T-helper 17 cell (primary cell): ENCODE measurements at places on chromosomes 2 and 18.

DNA sequence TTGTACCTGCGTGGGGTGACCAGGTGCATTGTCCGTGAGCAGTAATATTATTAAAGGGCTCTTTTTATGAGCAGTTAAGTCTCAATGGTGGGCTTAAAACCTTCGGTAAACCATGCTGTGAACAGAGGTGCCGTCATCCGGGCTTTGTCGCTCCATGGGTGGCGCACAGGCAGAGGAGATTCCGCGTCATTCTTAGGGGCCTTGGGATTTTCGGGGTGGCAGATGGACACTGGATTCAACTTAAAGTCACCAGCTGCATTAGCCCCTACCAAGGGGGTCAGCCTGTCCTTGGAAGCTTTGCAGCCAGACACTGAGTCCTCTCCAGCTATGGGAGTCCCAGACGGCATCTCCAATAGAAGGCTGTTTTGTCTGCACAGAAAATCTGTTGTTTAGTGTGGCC, 107.7 kb downstream of the NFATC1 start:
- no peak for DNase-seq

DNA sequence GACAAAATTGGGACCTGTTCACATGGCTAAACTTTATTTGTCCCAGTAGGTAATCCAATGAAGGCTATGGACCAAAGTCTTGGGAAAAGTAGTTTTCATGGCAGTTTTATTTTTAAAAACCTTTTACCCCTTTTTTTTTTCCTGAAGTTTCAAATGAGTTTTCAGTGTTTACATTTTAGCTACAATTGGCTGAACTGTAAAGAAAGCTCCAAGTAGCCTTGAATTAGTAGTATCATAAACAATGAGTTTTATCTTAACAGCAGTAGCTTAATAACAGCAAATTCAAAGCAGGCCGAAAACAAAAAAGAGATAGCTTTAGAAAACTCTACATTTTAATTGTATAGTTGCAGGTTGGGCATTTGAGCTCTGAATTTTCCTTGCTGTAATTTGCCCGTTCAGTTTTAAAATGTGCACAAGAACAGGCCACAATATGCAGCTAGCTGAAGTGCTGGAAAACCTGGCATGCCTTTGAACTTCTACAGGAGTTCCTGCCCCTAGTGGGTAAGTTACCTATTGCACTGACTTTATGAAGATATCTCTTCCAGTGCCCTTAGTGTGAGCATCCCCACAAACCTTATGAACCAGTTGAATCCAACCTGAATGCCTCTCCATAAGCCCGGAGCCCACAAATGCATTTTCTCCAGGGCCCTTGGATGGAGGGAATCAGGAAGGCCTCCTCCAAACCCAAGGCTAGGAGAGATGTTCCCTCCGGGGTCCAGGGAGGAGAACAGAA, 106.7 kb downstream of the XRCC5 start:
- no peak for DNase-seq

- no peak for DNase-seq
Observed at GRCh38 chr2:66432801-66433694, 1.9 kb upstream of the MEIS1 start.

- no peak for DNase-seq
Observed at GRCh38 chr2:173989884-173990215, 24.7 kb upstream of the SP3 start.

DNA sequence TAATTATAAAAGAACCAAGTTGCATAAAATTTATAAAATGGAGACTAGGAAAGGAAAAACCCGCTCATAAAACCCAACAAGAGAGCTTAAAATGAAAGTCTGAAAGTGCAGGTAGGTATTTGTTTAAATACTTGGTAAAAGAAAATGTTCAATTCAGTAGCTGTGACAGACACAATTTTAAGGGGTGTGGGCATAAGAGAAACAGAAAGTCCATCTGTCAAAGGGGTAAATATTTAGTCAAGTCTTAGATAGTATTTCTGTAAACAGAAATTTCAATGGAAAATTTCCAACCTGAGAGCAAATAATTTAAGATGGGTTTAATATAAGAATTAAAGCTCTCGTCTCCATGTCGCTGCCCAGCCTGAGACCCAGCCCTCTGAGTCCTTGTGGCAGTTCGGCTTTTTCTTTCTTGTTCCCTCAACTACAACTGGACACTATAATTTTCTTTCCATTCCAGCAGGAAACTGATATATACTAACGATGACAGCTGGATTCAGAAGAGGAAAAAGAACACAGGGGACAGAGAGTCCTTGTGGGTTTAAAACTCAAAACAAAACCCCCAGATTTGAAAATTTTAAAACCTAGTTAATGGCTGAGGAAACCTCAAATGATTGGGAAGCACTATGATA, 88.0 kb upstream of the ZFP36L2 start:
- DNase-seq: no peak

- no peak for DNase-seq
Observed at GRCh38 chr2:137828624-137829023, 135.6 kb upstream of the HNMT start.

GRCh38 chr2:111199840-111200239, 79.1 kb downstream of the BCL2L11 start:
- no peak for DNase-seq

- DNase-seq: no peak
Observed at GRCh38 chr18:47448956-47449355, 197.5 kb upstream of the SKOR2 start.

- no peak for DNase-seq
Observed at GRCh38 chr18:77199707-77200106, 49.9 kb upstream of the GALR1 start.

GRCh38 chr2:61775956-61776570, 77.8 kb downstream of the FAM161A start:
- no peak for DNase-seq

GRCh38 chr2:61420991-61421544, 49.8 kb downstream of the USP34 start:
- DNase-seq: no peak

DNA sequence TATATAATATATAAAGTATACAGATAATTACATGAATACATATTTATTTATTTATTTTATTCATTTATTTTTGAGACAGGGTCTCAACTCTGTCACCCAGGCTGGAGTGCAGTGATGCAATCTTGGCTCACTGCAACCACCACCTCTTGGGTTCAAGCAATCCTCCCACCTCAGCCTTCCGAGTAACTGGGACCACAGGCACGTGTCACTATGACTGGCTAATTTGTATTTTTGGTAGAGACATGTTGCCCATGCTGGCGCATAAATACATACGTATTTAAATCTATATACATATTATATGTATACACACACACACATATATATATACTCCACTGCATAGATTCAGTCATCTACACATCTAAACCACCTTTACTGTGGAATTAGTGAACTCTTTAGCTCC, 20.6 kb upstream of the NDUFV2 start:
- no peak for DNase-seq

GRCh38 chr2:46294176-46294836, 2.9 kb upstream of the EPAS1 start:
- DNase-seq: no peak

DNA sequence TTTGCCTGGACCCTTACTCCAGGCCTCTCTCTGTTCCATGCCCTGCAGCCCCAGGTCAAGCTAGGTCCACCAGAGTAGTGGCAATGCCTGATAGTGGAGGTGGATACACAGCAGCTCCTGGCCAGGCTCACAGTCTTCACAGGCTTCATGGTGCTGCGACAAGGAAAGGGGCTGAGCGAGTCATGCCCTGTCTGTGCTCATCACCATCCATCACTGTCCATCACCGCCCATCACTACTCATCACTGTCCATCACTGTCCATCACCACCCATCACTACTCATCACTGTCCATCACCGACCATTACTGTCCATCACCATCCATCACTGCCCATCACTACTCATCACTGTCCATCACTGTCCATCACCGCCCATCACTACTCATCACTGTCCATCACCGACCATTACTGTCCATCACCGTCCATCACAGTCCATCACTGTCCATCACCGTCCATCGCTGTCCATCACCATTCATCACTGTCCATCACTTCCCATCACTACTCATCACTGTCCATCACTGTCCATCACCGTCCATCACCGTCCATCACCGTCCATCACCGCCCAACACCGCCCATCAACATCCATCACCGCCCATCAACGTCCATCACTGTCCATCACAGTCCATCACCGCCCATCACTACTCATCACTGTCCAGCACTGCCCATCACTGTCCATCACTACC, 57.1 kb upstream of the OTOS start:
- DNase-seq: no peak

- no peak for DNase-seq
Observed at GRCh38 chr2:62539606-62540407, 33.8 kb upstream of the TMEM17 start.

DNA sequence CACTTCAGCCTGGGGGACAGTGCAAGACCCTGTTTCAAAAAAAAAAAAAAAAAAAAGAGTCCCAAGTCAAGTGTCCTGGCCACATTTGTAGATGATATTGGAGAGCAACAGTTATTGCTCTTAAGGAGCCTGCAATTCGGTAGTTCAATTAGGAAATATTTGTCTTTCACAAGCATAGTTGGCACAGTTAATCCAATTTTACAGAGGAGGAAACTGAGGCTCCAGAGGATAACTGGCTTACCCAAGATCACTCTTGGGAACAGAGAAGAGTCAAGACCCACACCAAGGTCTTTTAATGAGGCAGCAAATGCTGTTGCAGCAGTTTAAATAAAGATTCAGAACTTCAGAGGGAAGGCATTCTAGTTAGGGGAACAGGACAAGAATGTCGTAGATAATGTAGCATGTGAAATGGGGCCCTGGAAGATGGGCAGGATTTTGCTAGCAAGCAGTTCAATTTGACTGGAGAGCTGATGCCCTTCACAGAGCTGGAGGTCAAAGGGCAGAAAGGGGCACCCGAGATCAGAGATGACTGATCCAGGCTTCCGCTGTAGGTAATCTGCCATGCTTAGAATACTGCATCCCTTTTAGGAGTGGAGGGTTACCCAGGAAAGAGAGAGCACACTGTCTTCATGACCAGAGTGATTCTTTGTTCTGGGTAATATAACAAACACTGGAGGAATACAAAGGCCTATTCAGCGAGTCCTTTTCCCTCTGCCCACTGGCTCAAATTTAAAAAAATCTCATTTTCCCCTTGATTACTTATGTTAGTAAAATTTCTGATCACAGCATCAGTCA, 3.0 kb downstream of the NPC1 start:
- DNase-seq: no peak

GRCh38 chr2:138504546-138505235, 3.1 kb downstream of the SPOPL start:
- DNase-seq: no peak

DNA sequence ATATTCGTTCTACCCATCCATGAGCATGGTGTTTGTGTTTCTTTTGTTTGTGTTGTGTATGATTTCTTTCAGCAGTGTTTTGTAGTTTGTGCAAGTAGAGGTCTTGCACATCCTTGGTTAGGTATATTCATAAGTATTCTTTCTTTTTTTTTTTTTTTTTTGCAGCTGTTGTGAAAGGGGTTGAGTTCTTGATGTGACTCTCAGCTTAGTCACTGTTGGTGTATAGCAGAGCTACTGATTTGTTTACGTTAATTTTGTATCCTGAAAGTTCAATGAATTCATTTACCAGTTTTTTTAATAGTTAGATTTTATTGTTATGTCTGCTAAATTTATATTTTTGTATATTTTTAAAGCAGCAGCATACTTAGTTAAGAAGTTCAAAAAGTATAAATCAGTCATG, 834.4 kb upstream of the NRXN1 start:
- DNase-seq: no peak

DNA sequence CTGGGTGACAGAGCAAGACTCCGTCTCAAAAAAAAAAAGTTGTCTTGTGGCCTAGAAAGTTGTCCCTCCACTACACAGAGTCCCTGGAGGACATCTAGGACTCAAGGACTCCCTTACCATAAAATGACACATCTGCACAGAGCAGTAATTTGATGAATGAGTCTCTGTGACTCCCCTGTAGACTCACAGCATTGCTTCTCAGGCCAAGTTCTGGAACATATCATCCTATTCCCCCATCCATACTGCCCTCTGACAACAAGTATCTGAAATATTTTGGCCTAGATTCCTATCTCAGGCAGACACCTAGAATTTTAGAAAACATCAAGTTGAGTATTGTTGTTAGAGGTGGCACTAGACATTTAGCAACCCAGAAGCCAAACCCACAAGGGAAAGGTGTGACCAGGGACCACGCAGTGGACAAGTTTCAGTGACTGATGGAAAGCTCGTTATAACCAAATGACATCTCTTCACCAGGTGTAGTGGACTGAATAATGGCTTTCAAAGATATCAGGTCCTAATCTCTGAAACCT, 97.9 kb upstream of the ATP8B1 start:
- no peak for DNase-seq

- DNase-seq: no peak
Observed at GRCh38 chr2:12087671-12088380, 341.4 kb downstream of the LPIN1 start.

- DNase-seq: no peak
Observed at GRCh38 chr2:191204433-191204832, 40.8 kb upstream of the MYO1B start.

GRCh38 chr2:71455011-71455740, 1.8 kb downstream of the DYSF start:
- DNase-seq: no peak

GRCh38 chr2:220835583-220835982, 736.5 kb downstream of the EPHA4 start:
- DNase-seq: no peak
